ENCODE measurements at places on chromosomes 11 and 22. TPM values are rescaled to one million over a fixed set of nuclear protein-coding genes. Genes with fewer than 3 reads are reported as not detected.
A peak's percentile ranks its signal among the peaks of the same experiment; 100 is the strongest.

GRCh38 chr11:118838905-118839553 lies 44.7 kb upstream of the CXCR5 start:
- no peak overlapping the region for H3K4me3 ChIP-seq
- no peak for DNase-seq
- H3K27me3 ChIP-seq: no peaks in the 10 kb centered on the region
- H3K27ac ChIP-seq: no peak overlapping the region
- no peaks in the 10 kb centered on the region for H3K4me1 ChIP-seq
- no peaks in the 10 kb centered on the region for H3K36me3 ChIP-seq

DNA sequence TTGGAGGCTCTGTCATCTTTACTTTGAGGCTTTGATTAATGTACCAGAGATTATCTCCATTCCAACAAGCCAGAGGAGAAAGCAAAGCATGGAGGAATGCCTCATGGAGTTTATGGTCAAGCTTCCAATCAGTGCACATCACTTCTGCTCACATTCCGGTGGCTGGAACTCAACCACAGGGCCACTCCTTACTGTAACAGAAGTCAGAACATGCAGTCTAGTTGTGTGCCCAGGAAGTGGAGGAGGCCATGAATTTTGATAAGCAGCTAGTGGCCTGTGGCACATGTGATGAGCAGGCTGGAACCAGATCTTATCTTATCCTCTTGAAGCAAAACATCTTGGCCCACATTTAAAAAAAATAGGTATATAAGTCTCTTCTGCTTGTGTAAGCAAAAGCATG lies 258.9 kb upstream of the ARHGAP20 start:
- DNase-seq: no peak
- H3K36me3 ChIP-seq: no peaks in the 10 kb centered on the region
- H3K27ac ChIP-seq: no peak overlapping the region
- H3K4me3 ChIP-seq: no peak overlapping the region

The ANO1 gene
- total RNA-seq: 5.0 TPM

The OR52N4 gene
- not detected for total RNA-seq

DNA sequence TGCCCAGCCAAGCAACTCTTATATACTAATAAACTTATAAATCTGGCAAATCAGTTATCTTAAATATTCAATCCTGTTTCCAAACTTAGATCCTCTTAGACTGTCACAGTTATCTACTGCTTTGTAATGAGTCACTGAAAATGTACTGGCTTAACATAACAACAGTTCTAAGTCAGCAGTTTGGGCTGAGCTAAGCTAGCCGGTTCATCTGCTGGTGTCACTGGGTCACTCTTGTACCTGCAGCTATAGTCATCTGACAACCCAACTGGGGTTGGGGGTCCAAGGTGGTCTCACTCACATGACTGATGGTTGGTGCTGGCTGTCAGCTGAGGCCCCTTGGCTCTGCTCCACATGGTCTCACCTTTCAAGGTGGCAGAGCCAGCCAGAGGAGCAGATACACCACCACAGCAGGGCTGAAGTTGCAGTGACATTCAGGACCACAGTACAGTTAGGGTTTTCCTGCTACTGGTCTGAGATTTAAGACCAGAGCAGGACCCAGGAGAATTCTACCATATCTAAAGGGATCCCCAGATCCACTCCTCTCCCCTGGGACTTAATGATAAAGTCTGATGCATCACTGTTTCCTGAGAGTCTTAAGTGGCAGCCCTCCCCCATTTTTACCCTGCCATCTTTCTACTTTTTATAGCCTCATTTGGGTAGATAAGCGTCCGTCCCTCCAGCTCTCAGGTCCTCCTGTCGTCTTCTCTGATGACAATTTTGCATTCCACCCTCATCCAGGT lies 7.9 kb upstream of the MACROD1 start:
- no peaks in the 10 kb centered on the region for H3K4me1 ChIP-seq
- no peak overlapping the region for H3K27ac ChIP-seq
- H3K4me3 ChIP-seq: no peak overlapping the region
- H3K27me3 ChIP-seq: no peaks in the 10 kb centered on the region
- DNase-seq: no peak

The TENM4 gene
- total RNA-seq: 8.8 TPM

The LGALS1 gene
- total RNA-seq: 14.9 TPM

DNA sequence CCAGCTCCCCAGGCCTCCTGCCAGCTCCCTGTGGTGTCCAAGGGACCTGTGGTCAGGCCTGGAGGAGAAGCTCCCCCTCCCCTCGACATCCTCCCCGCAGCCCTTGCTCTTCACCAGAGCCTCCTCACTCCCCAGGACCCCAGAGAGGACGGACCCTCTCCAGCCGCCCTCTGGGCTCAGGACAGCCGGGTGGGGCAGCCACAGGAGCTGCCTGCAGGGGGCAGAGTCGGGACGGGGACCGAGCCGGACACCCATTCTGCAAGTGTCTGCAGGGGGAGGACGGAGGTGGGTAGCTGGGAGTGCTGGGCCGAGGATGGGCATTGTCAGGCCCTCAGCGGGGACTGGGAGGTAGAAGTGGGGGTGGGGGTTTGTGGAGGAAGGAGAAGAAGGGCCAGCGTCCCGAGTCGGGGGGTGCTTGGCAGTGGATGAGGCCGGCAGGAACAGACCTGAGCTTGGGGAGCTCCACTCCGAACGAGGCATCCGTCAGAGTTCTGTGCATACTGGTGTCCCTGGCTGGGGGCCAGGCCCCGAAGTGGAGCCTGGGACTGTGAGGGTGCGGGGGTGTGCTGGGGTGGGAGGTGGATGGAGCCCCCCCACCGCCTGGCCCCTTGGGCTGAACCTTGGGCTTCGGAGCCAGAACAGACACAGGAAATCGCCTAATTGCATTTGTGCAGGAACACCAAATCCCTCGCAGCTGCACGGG lies 15.2 kb downstream of the PRR33 start:
- no peak overlapping the region for H3K4me3 ChIP-seq
- no peak overlapping the region for H3K27ac ChIP-seq
- DNase-seq: peak; percentile 25
- H3K4me1 ChIP-seq: no peaks in the 10 kb centered on the region
- no peaks in the 10 kb centered on the region for H3K36me3 ChIP-seq

The P2RY2 gene
- 1.2 TPM for total RNA-seq

DNA sequence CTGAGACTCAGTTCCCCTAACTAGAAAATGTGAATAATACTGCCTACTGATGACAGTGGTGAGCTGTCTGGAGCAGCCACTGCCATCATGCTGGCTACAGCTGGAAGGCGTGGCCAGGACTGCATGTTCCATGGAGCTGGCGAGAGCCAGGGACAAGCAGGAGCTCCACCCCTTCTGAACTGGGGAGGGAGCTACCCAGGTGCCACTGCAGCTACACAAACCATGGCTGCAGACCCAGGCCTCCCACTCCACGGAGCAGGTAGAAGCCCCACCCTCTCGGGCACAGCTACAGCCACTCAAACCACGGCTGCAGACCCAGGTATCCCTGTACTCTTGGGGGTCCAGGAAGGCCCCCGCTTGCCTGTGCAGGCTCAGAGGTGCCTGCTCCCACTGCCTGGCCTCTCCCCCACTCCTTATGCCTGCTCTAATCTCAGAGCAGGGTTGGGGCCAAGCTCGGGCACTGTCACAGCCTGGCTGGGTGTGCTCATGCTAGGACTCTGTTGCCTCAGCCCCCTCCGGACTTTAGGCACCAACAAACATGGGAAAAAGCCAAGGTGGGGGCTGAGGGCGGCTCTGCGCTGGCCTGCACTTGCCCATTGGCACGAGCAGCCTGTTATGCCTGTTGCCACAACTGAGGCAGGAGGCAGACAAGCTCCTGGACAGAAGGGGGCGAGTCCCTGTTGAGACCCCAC lies 51.7 kb downstream of the RAB30 start:
- H3K27me3 ChIP-seq: no peaks in the 10 kb centered on the region
- H3K27ac ChIP-seq: no peak overlapping the region
- H3K36me3 ChIP-seq: no peaks in the 10 kb centered on the region
- no peak for DNase-seq
- H3K4me1 ChIP-seq: no peaks in the 10 kb centered on the region
- H3K4me3 ChIP-seq: no peak overlapping the region

- H3K4me3 ChIP-seq: no peak overlapping the region
- no peaks in the 10 kb centered on the region for H3K36me3 ChIP-seq
- no peaks in the 10 kb centered on the region for H3K27me3 ChIP-seq
- no peak for DNase-seq
Measured at GRCh38 chr11:16690086-16690485, 48.4 kb upstream of the C11orf58 start.

The FAM83F gene
- total RNA-seq: 18.9 TPM

DNA sequence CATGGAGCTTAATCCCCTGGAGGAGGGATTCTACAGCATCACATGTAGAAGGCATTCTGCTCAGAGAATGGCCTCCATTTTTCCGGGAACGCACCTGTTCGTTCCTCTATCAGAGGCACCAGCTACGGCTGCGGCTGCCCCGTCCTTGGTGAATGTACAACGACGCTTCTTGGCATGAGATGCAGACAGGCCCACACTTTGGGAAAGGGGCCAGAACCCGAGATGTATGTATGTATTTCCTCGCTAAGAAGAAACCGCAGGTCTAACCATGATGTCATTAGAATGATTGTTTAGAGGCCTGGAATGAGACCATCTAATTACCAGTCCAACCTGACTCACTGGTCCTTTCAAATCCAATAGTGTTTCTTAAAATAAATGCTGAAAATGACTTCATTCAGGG lies 1293.4 kb downstream of the TBC1D22A start:
- no peaks in the 10 kb centered on the region for H3K36me3 ChIP-seq
- no peak for DNase-seq
- H3K27ac ChIP-seq: no peak overlapping the region
- H3K4me1 ChIP-seq: no peaks in the 10 kb centered on the region
- H3K27me3 ChIP-seq: no peaks in the 10 kb centered on the region

- no peak overlapping the region for H3K27ac ChIP-seq
- H3K4me3 ChIP-seq: no peak overlapping the region
- no peaks in the 10 kb centered on the region for H3K36me3 ChIP-seq
- H3K27me3 ChIP-seq: no peaks in the 10 kb centered on the region
Measured at GRCh38 chr11:98979205-98979604, 41.5 kb upstream of the CNTN5 start.
